ENCODE measurements at places on chromosomes 2 and 18.

GRCh38 chr18:74724186-74724585 is 126.5 kb downstream of the ZNF407 start:
- DNase-seq: no peak

DNA sequence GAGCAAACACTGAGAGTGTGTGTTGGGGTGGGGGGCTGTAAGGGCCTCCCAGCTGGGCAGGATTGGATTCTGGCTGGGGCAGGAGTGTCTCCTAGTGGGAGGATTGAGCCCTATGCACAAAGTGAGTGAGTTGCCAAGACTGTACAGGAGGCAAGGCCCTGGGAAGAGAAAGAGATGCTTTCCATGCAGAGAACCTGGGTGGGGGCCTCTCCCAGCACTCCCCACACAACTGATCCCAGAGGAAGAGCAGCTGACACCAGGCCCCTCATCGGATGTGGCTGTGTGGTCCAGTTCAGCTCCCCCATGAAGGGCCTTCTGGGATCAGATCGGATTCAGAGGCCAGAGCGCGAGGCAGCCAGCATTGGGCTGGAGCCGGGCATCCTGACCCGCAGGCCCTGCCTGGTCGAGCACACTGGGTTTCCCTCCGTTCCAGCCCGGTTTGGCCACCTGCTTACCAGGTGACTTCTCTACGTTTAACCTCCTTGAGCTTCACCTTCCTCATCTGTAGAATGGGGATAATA is 49.4 kb upstream of the FAHD2A start:
- no peak for DNase-seq

- DNase-seq: no peak
These were observed 122.6 kb upstream of the DNAJC10 start for GRCh38 chr2:182593394-182593975.

GRCh38 chr2:110873056-110873502 is 140.7 kb downstream of the ACOXL start:
- no peak for DNase-seq
